Central memory CD8-positive, alpha-beta T cell (primary cell): ENCODE measurements at places on chromosomes 4 and X.
A peak's percentile ranks its signal among the peaks of the same experiment; 100 is the strongest.

DNA sequence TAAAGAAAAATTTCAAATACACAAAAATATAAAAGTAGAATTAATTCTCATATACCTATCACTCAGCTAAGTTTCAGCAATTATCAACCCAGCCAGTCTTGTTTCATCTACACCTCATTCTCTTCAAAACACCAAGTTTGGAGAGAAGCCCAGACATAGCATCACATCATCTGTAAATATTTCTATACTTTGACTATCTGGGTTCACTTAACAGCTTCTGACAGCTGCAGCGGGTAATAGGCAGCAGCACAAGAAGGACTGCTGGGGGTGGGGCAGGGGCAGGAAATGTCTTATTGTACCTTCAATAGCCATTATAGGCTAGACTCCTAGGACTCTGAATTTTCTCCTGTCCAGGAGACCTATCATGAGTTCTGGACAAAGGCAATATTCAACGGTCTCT is 54.1 kb downstream of the PHF8 start:
- H3K27ac ChIP-seq = no peak overlapping the region
- DNase-seq = no peak
- no peak overlapping the region for H3K4me3 ChIP-seq
- H3K36me3 ChIP-seq = peaks cover 30% of the 10 kb centered on the region
- H3K4me1 ChIP-seq = no peaks in the 10 kb centered on the region

DNA sequence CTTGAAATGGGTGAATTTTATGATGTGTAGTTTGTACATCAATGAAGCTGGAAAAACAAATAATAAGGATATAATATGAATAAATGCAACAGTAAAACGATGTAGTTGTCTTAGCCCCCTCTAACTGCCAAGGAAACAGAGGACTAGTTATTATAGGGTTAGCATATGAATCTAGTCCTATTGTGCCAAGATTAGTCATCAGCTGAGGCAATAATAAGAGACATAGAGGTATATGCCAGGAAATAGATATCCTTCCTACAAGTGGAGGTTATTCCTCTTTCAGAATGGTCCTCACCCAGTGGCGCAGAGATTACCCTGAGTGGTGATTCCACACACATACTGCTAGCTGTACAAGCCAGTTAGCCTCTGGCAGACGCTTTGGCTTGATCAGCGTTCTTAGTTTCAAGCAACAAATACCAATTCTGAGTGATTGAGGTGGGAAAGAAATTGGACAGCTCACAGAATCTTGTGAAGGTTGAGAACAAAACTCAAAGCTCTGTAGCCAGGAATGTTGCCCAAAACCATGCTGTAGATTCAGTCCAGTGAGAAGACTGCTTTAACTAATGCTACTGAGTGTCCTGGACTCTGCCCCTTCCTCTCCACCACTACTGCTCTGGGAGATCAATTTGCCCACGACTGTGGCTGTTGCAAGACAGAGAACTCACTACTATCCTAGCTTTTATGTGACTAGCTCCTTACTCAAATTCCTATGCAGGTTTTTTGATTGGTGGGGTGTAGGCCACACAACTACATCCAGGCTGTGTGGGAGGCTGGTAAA is 27.0 kb upstream of the ZNF280C start:
- no peaks in the 10 kb centered on the region for H3K4me1 ChIP-seq
- no peak for DNase-seq
- no peaks in the 10 kb centered on the region for H3K36me3 ChIP-seq
- no peaks in the 10 kb centered on the region for H3K27me3 ChIP-seq
- H3K4me3 ChIP-seq = no peak overlapping the region

DNA sequence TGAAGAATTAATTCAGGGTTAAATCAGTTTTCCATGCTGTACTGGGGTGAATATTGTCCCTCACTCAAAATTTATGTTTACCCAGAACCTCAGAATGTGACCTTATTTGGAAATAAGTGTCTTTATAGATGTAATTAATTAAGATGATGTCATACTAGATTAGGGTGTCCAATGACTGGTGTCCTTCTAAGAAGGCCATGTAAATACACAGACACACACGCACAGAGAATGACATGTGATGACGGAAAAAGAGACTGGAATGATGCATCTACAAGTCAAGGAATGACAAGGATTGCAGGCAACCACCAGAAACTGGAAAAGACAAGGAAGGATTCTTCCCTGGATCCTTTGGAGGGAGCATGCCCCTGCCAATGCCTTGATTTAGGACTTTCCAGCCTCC is 84.6 kb upstream of the GPR34 start:
- peaks cover 5% of the 10 kb centered on the region for H3K4me1 ChIP-seq
- DNase-seq = no peak
- no peak overlapping the region for H3K27ac ChIP-seq
- H3K27me3 ChIP-seq = no peaks in the 10 kb centered on the region
- H3K36me3 ChIP-seq = peaks cover 5% of the 10 kb centered on the region

DNA sequence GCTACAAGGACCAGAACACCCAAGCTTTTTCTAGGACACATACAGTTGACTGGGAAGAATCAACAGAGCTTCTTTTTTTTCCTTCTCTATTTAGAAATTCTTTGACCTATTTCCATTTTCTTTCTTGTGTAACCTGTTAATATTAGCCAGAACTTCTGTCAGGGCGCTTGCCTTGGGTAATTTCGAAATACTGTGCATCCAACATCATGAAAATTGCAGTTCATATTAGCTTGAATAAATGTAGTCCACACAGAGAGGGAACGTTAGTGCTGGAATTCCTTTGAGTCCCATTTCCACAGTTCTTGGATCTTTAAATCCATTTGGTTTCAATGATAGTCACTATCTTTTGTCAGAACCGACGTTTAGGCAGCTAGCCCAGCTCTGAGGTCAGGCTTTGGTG is 141.8 kb downstream of the MXRA5 start:
- H3K27ac ChIP-seq = no peak overlapping the region
- peaks cover 1% of the 10 kb centered on the region for H3K36me3 ChIP-seq
- no peak for DNase-seq
- no peaks in the 10 kb centered on the region for H3K4me1 ChIP-seq
- peaks cover 10% of the 10 kb centered on the region for H3K27me3 ChIP-seq

DNA sequence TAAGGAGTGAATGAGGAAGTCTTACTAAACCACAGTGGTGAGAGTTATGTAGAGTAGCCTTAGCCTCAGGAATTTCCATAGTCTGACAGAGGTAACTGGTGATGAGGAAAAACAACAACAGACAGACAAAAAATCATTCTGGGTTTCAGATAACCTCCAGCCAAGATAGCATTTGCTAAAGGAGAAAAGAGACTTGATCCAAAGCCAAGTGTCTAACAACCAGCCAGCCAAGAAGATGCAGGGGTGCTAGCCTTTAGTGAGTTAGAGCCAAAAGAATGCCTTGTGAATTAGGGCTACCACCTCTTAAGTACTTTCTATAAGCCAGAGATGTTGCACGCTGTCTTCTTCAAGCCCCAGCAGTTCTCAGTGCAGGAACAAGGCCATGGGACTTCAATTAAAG is 478.0 kb upstream of the CPEB2 start:
- DNase-seq = no peak
- H3K27me3 ChIP-seq = no peaks in the 10 kb centered on the region
- H3K4me3 ChIP-seq = no peak overlapping the region

DNA sequence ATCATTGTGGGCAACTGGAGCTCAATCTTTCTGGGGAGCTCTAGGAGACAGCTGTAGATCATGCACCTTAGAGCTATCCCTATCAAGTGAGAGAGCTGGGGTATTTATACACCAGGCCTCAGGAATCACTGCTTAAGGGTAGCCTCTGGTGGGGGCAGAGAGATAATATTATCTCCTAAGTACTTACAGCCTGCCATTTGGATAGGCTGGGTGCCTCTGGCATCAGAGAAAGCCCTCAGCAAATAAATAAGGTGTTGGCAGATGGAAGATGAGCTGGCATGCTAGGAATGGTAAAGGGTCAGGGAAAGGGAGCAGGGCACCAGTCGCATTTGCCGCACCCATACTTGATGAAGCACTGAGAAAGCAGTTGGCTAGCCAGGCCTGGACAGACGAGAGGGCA is 75.9 kb downstream of the HCCS start:
- H3K4me1 ChIP-seq = no peaks in the 10 kb centered on the region
- H3K27ac ChIP-seq = no peak overlapping the region
- H3K36me3 ChIP-seq = no peaks in the 10 kb centered on the region

- H3K4me1 ChIP-seq = no peaks in the 10 kb centered on the region
- H3K36me3 ChIP-seq = no peaks in the 10 kb centered on the region
- peaks cover 69% of the 10 kb centered on the region for H3K27me3 ChIP-seq
Observed at GRCh38 chr4:6379767-6380745, 92.4 kb downstream of the PPP2R2C start.

GRCh38 chr4:171334549-171334948 is 478.7 kb upstream of the GALNTL6 start:
- no peak for DNase-seq
- no peaks in the 10 kb centered on the region for H3K4me1 ChIP-seq
- H3K27me3 ChIP-seq = no peaks in the 10 kb centered on the region
- no peak overlapping the region for H3K27ac ChIP-seq

- no peak overlapping the region for H3K4me3 ChIP-seq
- DNase-seq = no peak
- H3K36me3 ChIP-seq = no peaks in the 10 kb centered on the region
- H3K27me3 ChIP-seq = no peaks in the 10 kb centered on the region
Observed at GRCh38 chr4:177964061-177964460, 521.8 kb upstream of the AGA start.

- H3K4me1 ChIP-seq = no peaks in the 10 kb centered on the region
- no peak overlapping the region for H3K27ac ChIP-seq
- peaks cover 25% of the 10 kb centered on the region for H3K27me3 ChIP-seq
- no peak overlapping the region for H3K4me3 ChIP-seq
Observed at GRCh38 chr4:53841711-53842110, 222.7 kb downstream of the CHIC2 start.

DNA sequence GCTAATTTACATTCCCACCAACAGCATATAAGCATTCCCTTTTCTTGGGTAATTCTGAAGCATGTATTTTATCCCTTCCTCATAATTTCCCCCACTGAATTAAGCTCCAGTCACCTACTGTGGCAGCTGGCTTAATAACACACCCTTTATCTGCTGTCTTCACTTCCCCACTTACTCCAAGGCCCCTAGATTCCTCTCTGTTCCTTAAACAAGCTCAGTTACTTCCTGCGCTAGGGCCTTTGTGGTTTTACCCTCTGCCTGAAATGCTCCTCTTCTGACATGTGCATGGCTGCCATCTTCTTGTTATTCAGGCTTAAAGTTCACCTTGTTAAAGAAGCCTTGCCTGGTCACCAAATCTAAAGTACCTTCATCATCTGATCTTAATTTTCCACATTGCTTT is 47.2 kb upstream of the RPS6KA3 start:
- no peak overlapping the region for H3K27ac ChIP-seq
- peaks cover 5% of the 10 kb centered on the region for H3K4me1 ChIP-seq
- H3K4me3 ChIP-seq = no peak overlapping the region
- H3K27me3 ChIP-seq = no peaks in the 10 kb centered on the region

- DNase-seq = peak; percentile 49
- H3K27ac ChIP-seq = no peak overlapping the region
- no peaks in the 10 kb centered on the region for H3K36me3 ChIP-seq
- H3K27me3 ChIP-seq = no peaks in the 10 kb centered on the region
- H3K4me3 ChIP-seq = no peak overlapping the region
Observed at GRCh38 chrX:153539171-153539978, 21.9 kb downstream of the ATP2B3 start.

DNA sequence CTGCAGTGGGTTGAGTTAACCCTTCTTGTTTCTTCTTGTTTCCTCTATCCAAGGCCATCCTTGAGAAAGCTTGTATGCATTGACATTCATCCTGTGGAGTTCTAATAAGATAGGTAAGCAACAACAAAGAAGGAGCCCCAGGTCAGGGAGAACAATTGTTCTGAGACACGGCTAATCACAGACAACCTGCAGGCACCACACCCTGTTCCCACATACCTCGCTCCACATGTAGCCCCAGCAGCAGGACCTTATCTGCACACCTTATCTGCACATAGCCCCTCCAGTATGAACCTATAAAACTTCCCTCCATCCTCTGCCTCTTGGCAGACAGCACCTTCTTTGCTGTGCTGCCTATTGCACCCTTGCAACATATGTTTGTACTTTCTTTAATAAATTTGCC is 129.1 kb downstream of the MSL3 start:
- H3K36me3 ChIP-seq = no peaks in the 10 kb centered on the region
- H3K27ac ChIP-seq = no peak overlapping the region
- H3K4me3 ChIP-seq = no peak overlapping the region
- H3K27me3 ChIP-seq = peaks cover 9% of the 10 kb centered on the region

DNA sequence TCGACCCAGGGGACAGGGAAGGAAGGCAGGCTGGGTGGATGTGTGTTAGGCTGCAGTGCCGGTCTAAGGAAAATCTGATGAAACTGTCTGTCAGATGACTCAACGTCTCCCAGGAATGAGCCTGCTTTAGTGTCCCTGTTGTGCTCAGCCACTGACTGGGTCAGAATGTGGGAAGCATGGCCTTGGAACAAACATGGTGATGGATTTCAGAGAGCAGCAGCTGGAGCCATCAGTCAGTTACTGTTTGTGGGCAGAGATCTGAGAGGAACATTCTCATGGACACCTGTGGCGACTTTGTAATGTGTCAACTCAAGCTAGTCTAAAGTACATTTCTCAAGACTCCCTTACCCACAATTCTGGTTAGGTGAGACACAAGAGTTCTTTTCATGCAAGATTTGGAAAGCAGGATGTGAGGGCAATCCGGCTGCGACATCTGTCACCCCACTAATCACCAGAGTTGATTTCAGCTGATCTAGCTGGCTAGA is 63.2 kb downstream of the ANAPC10 start:
- no peaks in the 10 kb centered on the region for H3K4me1 ChIP-seq
- H3K36me3 ChIP-seq = peaks cover 5% of the 10 kb centered on the region

- H3K4me1 ChIP-seq = no peaks in the 10 kb centered on the region
- no peak overlapping the region for H3K4me3 ChIP-seq
- no peaks in the 10 kb centered on the region for H3K36me3 ChIP-seq
- peaks cover 70% of the 10 kb centered on the region for H3K27me3 ChIP-seq
Observed at GRCh38 chr4:7371210-7371941, 63.4 kb downstream of the PSAPL1 start.

DNA sequence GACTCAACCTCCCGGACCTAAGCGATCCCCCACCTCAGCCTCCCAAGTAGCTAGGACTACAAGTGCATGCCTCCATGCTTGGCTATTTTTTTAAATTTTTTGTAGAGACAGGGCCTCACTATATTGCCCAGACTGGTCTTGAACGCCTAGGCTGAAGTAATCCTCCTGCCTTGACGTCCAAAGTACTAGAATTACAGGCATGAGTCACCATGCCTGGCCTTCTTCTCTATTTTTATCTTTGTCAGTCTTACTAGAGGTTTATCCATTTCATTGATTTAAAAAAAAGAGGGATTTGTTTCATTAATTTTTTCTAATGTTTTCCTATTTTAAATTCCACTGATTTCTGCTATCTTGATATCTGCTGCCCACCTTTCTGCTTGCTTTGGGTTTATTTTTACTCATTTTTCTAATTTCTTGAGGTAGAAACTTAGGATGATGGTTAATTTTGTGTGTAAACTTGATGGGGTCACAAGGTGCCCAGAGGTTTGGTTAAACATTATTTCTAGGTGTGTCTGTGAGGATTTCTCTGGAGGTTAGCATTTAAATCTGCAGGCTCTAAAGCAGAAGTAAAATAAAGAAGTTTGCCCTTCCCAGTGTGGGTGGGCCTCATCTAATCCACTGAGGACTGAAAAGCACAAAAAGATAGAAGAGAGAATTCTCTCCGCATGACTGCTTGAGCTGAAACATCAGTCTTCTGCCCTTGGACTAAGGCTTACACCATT is 116.2 kb upstream of the DCLK2 start:
- H3K27me3 ChIP-seq = peaks cover 37% of the 10 kb centered on the region
- H3K27ac ChIP-seq = no peak overlapping the region
- H3K36me3 ChIP-seq = no peaks in the 10 kb centered on the region
- no peaks in the 10 kb centered on the region for H3K4me1 ChIP-seq
